ENCODE measurements at places on chromosomes 7 and 10. TPM values are rescaled to one million over a fixed set of nuclear protein-coding genes. Genes with fewer than 3 reads are reported as not detected.
A peak's percentile ranks its signal among the peaks of the same experiment; 100 is the strongest.

The SUN3 gene
- not detected for total RNA-seq

The NPVF gene
- total RNA-seq: not detected

The GBF1 gene
- 69.1 TPM for total RNA-seq

The CUZD1 gene
- total RNA-seq: 2.1 TPM

The CADPS2 gene
- total RNA-seq: 3.6 TPM

The LRRD1 gene
- not detected for total RNA-seq

The AUTS2 gene
- total RNA-seq: 37.1 TPM

The CCDC172 gene
- not detected for total RNA-seq

The ARHGEF5 gene
- 21.4 TPM for total RNA-seq

The CPXM2 gene
- not detected for total RNA-seq

GRCh38 chr10:19931894-19932590, 115.8 kb downstream of the PLXDC2 start:
- no peak for DNase-seq
- no peak overlapping the region for H3K4me3 ChIP-seq
- no peaks in the 10 kb centered on the region for H3K4me1 ChIP-seq
- no peaks in the 10 kb centered on the region for H3K36me3 ChIP-seq
- H3K27me3 ChIP-seq: no peaks in the 10 kb centered on the region

DNA sequence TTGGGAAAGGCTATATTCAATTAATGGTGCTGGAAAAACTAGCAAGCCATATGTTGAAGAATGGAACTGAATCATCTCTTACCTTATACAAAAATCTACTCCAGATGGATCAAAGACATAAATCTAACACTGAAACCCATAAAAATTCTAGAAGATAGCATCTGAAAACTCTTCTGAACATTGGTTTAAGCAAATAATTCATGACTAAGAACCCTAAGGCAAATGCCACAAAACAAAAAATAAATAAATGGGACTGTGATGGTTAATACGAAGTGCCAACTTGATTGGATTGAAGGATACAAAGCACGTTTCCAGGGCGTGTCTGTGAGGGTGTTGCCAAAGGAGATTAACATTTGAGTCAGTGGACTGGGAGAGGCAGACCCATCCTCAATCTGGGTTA, 1130.0 kb downstream of the DNAJB9 start:
- no peaks in the 10 kb centered on the region for H3K4me1 ChIP-seq
- no peaks in the 10 kb centered on the region for H3K36me3 ChIP-seq

DNA sequence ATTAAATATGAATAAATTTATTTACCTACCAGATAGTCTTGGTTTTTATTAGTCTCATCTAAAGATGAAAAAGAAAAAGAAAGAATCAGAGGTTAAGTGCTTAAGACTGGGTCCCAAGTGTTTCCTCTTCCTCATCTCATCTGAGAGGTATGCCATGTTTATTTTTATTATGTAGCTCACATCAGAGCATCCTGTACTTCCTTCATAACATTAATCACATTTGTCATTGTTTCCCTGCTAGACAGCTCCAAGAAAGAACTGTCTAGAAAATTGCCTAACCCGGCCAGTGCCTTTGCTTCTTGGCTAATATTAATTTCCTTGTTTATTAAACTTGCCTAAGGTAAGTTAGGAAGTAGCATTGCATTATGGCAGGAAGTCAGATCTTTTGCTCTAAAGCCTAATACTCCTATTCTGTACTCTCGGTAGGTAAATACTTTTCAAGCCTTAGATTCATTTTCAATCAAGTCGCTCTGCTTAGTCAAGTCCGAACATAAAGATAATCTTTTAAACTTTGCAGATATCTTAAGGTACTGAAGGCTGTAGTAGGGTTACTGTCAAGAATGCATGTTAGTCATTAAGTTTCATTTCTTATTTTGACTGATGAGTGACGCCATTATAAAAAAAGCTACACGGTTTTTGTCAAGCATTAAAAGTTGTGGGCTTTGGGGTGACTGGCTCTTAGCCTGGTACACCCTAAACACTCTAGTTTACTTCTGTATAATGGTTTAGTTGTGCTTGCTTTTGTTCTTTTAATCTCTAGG, 47.4 kb downstream of the ZMYND11 start:
- H3K4me1 ChIP-seq: no peaks in the 10 kb centered on the region
- no peaks in the 10 kb centered on the region for H3K27me3 ChIP-seq
- H3K27ac ChIP-seq: no peak overlapping the region
- no peak overlapping the region for H3K4me3 ChIP-seq

DNA sequence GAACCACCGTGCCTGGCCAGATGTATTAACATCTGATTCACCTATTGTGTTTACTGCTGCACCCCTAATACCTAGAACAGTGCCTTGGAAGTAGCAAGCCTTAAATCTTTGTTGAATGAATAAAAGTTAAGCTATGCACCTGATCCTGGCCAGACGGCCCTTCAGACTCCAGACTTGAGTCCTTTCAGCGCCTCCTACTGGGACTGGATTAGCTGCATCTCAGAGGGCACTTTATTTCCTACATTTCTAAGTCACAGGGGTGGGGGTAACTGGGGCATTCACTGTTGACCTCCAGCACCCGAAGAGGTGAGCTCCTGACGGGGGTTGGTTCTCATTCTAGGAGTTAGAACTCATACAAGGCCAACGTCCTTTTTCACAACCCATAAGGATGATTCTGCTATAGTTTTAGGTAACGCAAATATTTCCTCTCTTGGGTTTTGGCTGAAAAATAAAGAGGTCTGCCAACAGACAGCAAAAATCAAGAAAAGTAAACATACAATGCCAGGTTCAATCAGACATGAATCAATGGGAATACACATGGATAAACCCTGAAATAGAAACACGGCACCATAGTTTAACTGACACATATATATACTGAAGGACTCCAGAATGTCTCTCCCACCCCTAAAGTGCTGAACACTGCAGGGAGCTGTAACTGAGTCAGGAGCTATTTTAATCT, 48.0 kb upstream of the DLG5 start:
- peak; percentile 29 for DNase-seq
- H3K27ac ChIP-seq: no peak overlapping the region
- no peak overlapping the region for H3K4me3 ChIP-seq
- no peaks in the 10 kb centered on the region for H3K27me3 ChIP-seq
- peaks cover 6% of the 10 kb centered on the region for H3K4me1 ChIP-seq

GRCh38 chr7:80677629-80678028, 39.2 kb downstream of the CD36 start:
- no peak for DNase-seq
- no peaks in the 10 kb centered on the region for H3K36me3 ChIP-seq
- H3K27ac ChIP-seq: no peak overlapping the region
- no peaks in the 10 kb centered on the region for H3K27me3 ChIP-seq

- H3K36me3 ChIP-seq: peaks cover 3% of the 10 kb centered on the region
- H3K4me3 ChIP-seq: no peak overlapping the region
- peaks cover 60% of the 10 kb centered on the region for H3K4me1 ChIP-seq
Measured at GRCh38 chr10:24432478-24433416, 223.8 kb downstream of the KIAA1217 start.

GRCh38 chr7:2353113-2353935, 1.3 kb upstream of the EIF3B start:
- no peaks in the 10 kb centered on the region for H3K36me3 ChIP-seq
- H3K4me3 ChIP-seq: peak overlapping the region; percentile 99
- H3K4me1 ChIP-seq: no peaks in the 10 kb centered on the region
- no peak for DNase-seq
- H3K27me3 ChIP-seq: no peaks in the 10 kb centered on the region
- peak overlapping the region; percentile 100 for H3K27ac ChIP-seq

DNA sequence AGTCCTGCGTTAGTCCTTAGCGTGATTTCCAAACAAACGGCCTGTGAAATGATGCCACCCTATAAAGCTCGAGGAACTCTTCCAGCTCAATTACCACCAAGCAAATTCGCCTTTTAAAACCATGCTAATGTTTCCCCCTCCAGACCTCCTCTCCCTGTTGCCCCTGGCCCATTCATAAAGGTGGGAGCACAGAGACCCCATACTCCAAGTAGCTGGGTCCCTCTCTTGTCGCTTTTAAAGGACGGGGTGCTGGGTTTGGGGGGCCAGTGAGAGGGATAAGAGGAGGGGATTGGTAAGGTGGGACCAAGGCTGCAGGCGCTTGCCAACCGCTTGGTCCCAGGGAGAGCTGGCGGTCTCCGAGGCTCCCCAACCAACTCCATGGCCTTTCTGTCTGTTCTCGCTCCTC, 1.2 kb downstream of the HMX2 start:
- no peak for DNase-seq
- H3K36me3 ChIP-seq: no peaks in the 10 kb centered on the region
- H3K27me3 ChIP-seq: no peaks in the 10 kb centered on the region
- peaks cover 15% of the 10 kb centered on the region for H3K4me1 ChIP-seq
- H3K27ac ChIP-seq: no peak overlapping the region
- H3K4me3 ChIP-seq: no peak overlapping the region

DNA sequence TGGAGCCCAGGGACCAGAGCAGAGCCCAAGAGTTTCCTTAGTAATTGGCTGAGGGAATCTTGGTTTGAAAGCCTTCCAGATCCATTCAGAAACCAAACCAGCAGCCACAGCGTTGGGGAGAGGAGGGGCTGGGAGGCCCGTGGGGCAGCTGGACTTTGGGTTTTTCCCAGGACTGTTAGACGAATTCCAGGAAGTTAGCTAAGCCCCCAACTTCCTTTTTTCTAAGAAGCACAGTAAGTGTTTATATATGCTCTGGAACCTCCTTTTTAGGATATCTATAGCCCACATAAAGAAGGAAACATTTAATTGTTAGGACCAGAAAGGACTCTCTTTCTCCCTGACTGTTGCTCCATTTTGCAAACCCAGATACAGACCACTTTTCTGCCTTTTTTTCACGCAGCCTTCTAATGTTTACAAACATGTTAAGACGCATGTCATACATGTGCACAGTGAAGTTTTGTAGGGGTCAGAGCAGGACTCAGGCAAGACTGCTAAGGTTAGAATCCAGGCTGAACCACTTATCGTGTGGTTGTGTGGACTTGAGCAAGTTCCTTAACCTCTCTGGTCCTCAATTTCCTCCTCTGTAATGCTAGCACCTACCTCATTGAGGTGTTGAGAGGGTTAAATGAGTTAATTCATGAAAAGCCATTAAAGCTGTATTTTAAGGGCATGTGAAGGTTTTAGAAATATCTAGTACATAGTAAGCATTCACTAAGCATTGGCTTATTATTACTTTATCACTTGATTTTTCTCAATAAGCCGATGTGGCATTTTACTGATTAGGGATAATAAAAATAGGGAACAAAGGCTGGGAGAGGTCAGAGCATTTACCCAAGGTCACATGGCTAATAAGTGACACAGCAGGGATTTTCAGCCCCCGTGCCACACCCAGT, 42.4 kb downstream of the TBATA start:
- H3K4me1 ChIP-seq: peaks cover 11% of the 10 kb centered on the region
- no peaks in the 10 kb centered on the region for H3K27me3 ChIP-seq
- H3K36me3 ChIP-seq: no peaks in the 10 kb centered on the region
- DNase-seq: no peak
- H3K4me3 ChIP-seq: no peak overlapping the region
- H3K27ac ChIP-seq: no peak overlapping the region

GRCh38 chr10:113047963-113048781, 98.1 kb downstream of the TCF7L2 start:
- no peak for DNase-seq
- peaks cover 12% of the 10 kb centered on the region for H3K4me1 ChIP-seq
- no peak overlapping the region for H3K4me3 ChIP-seq
- H3K27ac ChIP-seq: no peak overlapping the region

DNA sequence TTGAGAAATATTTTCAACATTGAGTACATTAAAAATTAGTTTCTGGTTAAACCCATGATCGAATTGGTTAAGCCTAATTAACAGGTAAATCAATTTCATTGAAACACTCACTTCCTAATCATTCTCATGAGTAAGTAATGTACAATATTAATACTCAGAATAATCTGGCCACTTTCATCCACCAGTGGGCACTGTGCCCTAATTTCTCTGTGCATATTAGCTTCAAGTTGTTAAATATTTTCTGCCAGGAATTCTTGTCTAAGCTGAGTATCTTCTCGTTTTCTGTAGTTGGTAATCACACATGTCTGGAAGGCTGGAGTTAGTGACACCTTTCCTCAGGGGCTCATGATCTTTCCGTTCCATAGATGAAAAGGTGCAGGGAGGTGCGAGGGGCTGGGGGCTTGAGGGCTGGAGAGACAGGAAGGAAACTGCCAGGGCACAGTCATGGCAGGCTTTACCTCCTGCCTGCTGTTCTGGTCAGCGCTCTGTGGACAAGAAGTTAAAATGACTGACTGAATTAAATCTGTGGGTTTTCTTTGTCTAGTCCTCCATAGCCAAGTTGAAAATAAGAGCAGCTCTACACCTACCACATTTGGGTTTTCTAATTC, 71.9 kb downstream of the WIPF3 start:
- no peaks in the 10 kb centered on the region for H3K4me1 ChIP-seq
- peak; percentile 26 for DNase-seq
- H3K36me3 ChIP-seq: no peaks in the 10 kb centered on the region
- H3K27me3 ChIP-seq: no peaks in the 10 kb centered on the region
- no peak overlapping the region for H3K4me3 ChIP-seq

DNA sequence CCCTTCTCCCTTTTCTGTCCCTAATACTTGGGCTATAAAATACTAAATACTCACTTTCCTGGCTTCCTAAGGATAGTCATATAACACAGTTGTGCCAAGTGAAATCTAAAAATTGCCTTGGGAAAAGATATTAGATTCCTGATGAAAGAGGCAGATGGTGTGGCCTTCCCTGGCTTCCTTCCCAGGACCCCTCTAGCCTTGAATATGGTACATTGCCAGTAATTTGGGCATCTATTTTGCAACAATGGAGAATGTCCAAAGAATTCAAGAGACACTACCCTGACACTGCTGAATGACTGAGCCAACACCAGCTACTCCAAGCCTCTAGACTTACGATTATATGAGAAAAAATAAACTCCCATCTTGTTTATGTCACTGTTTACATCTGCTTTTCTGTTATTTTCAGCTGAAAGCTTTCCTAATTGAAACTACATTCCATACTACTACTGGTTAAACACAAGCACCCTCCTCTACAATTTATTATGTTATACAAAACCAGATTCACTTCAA, 17.9 kb downstream of the COPG2 start:
- no peaks in the 10 kb centered on the region for H3K36me3 ChIP-seq
- no peak overlapping the region for H3K27ac ChIP-seq
- no peaks in the 10 kb centered on the region for H3K4me1 ChIP-seq
- H3K4me3 ChIP-seq: no peak overlapping the region

DNA sequence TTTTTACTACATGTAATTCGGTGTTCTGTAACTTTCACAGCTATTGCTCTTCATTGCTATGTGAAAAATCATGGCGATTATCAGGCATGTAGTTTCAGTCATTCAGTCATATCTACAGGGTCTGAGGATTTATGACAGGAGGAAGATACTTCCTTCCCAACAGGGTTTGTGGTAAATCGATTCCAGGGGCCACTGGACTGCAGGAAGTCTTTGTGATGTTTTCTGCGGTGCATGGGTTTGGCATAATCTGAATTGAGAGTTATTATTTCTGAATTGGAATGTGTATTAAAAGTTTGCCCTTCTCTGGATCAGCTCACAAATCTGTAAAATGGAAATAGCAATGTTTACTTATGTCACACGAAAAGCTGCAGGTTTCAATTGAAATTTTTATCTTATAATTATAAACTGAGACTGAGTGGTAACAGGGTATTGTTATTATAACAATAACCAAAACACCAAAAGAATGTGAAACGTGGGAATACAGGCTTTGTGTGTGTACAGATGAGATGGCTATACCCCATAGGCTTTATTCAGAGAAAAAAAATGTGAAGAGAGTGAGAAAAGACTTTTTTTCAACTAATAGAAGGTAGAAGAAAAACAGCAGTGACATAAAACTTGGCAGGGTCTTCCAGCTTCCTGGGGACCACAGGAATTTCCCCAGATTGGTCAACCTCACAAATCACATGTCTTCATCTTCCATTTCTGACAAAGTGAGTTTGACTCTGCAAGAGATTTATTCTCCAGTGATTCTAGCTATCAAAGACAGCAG, 307.7 kb upstream of the NFE2L3 start:
- no peaks in the 10 kb centered on the region for H3K36me3 ChIP-seq
- no peak overlapping the region for H3K27ac ChIP-seq
- no peak for DNase-seq
- H3K4me1 ChIP-seq: peaks cover 8% of the 10 kb centered on the region
